ENCODE measurements at places on chromosomes 4 and X.

- DNase-seq, result no peak
These were observed 1.3 kb upstream of the SEPSECS start for GRCh38 chr4:25161593-25161950.

DNA sequence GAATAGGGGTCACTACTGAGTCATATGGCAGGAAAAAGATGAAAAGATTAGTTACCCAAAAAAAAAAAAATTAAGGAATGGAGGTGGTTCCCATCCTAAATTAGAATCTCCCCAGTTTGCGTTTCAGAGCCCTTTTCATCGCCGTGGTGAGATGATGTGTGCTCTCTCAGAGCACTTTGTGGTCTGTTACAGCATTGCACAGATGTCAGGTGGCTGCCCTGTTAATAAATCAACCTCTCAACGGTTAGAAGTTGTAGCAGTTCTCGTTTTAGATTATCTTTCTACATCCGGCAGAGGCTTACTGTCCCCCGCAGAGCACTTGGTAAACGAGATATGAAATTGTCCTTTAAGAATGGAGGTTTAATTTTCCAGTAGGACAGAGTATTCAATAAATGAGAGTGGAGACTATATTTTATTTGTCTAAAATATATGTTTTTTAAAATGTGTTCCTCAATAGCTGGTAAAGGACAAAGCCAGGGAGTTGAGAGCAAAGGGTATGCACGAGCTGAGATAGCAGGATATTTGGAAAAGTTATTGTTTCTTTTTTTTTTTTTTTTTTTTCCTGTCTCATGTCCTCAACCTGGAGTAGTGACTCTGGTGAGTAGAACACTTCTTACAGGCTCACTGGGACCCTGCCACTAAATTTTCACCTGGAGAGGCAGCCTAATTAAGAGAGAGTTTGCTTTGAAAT, 26.9 kb downstream of the AFF1 start:
- DNase-seq, result no peak

- DNase-seq, result no peak
These were observed 48.7 kb downstream of the HTT start for GRCh38 chr4:3123181-3123671.

DNA sequence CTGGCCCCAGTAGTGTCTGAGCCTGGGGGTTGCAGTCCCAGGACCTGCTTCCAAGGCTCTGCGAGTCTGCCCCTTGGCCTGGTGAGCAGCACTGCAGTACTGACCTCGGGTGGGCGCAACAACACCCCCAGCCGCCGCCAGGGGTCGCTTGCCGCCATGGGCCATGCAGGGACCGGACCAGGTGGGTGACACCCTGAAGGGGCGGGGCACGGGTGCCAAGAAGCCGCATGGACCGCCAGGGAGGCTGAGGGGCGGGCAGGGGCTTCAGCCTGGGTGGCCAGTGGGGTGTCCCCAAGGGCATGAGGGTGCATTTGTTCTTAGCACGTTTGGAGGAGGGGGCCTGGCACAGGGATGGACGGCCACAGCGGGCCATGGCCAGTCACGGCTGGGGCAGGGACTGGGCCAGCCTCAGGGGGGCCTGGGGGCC, 25.0 kb downstream of the TACC3 start:
- DNase-seq, result no peak

DNA sequence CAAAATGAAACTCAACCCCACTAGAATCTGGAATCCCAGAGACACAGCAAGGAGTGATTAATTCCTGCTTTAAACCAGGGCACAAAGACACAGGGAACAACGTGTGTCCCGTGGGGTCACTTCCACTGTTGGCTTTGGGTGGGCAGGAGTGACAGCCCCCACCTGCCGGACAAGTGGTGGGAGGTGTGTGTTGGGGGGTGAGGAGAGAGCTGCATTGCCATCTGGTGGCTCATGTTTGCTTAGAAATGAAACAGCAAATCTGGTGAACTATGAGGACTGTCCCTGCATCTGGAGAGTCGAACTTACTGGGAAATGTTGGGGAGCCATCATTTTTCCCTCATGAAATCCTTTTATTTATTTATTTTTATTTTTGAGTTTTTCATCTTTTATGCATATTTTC, 75.9 kb upstream of the AFAP1 start:
- no peak for DNase-seq

DNA sequence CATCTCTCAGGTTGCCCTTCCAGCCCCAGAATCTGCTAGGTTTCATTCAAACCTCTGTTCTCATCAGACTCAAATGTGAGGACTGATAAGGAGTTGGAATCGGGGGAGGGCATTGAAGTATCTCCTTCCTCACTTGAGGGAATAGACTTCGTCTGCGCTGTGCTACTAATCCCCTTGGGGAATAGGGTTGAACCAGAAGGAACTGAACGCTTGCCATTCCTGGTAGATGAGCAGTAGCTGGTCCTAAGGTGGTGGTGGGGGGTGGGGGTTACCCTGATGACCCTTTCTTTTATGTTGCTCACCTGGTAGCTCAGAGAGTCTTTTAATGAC, 692 bp upstream of the SLC9A7 start:
- no peak for DNase-seq

GRCh38 chr4:10079256-10079655, 37.3 kb downstream of the WDR1 start:
- DNase-seq, result no peak
